ENCODE measurements at places on chromosomes 1 and 21.

DNA sequence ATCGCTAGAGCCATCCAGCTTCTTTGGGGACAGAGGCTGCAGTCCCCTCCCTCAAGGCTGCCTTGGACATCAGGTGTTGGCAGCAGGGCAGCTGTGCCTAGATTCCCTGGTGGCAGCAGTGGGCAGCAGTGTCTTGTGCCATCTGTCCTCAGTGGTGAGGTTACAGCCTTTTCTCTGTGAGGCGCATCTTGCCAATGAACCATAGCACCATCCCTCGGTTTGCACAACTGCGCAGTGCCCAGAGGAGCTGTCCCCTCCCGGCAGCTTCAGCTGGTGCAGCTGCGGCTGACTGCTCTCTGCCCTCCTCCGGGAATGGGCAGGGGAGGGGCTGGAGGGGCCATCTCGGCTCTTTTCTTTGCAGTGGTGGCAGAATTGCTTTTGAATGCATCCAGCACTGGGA is 59.0 kb upstream of the C8B start:
- DNase-seq, result no peak

- no peak for DNase-seq
Measured at GRCh38 chr1:204530932-204531331, 14.7 kb downstream of the MDM4 start.

DNA sequence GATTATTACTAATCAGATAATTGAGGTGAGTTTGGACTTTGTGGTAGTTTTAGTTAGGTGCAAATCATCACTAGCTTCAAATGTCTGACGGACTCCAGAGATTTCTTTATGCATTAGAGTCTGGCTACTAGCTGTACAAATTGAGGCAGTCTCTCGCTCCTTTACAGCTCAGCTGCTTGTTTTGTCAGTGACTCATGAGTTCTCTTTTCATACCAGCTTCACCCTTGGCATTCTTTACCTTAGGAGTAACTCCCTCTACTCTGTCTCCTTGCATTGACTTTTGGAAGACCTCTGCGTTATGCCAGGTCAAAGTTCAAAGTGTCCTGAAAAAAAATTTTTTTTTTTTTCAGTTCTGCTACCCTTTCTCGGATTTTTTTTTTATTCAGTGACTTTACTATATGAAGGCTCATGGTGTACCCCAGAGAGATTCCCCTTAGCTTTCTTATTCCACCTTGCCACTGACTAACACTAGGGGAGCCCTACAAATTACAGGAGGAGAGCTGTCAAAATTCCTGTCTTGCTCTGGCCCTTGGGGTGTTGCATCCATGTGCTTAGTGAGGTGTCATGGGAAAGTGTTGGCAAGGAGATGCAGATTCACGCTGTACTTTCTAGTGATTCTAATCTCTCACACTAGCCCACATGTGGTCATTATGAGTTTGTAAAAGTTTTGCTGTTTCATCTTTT is 576.6 kb downstream of the ADGRL2 start:
- no peak for DNase-seq

GRCh38 chr1:230839173-230839572 is 29.1 kb downstream of the C1orf198 start:
- DNase-seq, result no peak

GRCh38 chr1:32627596-32628162 is 22.7 kb downstream of the ZBTB8OS start:
- DNase-seq, result no peak

Measured in naive thymus-derived CD4-positive, alpha-beta T cell (primary cell).